ENCODE measurements at places on chromosomes 6 and 20.

DNA sequence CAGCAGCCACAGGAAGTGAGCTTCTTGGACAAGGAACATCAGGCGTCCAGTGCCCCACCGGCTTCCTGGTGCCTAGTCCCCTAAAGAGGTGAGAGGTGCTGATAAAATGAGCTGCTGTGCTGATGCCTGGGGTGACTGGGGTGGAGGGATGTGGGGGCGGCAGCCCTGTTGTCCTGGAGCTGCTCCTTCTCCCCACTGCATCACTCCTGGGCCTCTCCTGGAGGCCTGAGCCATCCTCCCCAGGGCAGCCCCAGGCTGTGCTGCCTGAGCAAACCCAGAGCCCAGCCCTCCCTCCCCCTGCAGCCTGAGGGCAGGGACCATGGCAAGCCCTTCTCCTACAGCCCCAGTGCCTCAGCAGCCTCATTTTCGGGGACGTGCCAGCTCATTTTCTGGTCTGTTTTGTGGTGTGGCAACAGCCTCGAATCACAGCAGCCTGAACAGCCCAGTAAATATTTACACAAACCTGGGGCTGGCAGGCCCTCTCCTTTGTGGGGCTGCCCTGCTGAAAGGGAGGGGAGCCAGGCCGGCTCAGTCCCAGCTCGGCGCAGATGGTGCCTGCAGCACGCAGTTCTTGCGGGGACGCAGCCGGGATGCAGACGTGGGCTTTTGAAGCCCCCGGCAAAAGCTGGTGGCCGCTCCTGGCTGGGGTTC is 259.9 kb downstream of the DLL1 start:
- no peak for DNase-seq

- DNase-seq: no peak
Measured at GRCh38 chr20:58271606-58272351, 37.7 kb upstream of the RAB22A start.

- DNase-seq: no peak
Measured at GRCh38 chr6:63521475-63522210, 50.6 kb upstream of the LOC128125822 start.

DNA sequence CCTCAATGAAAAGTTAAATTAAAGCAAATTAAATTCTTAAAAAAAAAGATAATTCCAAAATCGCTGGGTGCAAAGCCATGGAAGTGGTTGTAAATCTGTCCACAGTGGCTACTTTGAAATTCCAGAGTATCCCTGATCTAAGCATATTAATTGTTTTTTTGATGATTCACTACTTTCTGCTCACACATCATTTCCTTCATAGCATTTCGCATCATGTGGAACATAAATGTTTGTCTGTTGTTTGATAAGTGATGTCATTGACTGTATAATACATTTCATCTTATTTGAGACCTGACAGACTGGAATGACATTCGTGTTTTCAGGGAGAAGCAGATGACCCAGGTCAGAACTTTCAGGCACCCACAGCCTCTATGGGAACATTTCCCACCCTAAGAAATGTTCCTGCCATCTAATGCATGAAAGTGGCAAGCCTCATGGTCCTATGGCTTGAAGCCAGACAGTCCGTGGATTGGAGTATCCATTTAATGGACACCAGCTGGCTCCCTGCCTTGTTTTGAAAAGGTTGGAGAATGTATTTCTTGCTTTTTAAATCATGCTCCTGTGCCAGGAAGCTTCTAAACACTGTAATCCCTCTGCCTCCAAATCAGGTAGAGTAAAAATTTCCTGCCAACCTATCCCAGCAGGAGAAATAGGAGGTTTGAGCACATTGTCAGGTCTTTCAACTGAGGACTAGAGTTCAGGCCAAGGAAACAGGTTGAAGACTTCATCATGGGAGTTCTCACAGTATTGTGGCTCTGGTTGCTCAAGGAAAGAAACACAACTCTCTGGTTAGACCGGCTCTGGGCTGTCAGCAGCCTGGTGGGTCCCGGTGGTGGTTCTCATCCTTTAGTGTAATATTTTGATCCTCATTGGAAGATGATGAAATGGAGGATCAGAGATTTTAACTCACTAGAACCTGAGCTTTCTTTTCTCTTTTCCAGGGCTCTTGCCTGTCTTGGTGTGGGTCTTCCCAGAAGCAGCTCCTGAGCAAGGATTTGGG is 157.9 kb downstream of the SLC24A3 start:
- DNase-seq: no peak

DNA sequence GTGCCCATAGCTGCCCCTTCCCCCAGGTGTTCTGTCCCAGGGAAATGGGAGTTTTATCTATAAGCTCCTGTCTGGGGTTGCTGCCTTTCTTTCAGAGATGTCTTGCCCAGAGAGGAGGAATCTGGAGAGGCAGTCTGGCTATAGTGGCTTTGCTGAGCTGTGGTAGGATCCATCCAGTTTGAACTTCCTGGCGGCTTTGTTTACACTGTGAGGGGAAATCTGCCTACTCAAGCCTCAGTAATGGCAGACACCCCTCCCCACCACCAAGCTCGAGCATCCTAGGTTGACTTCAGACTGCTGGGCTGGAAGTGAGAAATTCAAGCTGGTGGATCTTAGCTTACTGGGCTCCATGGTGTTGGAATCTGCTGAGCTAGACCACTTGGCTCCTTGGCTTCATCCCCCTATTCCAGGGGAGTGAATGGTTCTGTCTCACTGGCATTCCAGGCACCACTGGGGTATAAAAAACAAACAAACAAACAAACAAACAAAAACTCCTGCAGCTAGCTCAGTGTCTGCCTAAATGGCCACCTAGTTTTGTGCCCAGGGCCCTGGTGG is 24.0 kb downstream of the TNFAIP3 start:
- no peak for DNase-seq
